Right renal cortex interstitium (tissue), 3 donors: ENCODE measurements at places on chromosomes 1 and 21. TPM values are rescaled to one million over a fixed set of nuclear protein-coding genes. Genes with fewer than 3 reads are reported as not detected.

GRCh38 chr1:209008586-209008985 is 574.9 kb upstream of the CAMK1G start:
- DNase-seq: no peak

DNA sequence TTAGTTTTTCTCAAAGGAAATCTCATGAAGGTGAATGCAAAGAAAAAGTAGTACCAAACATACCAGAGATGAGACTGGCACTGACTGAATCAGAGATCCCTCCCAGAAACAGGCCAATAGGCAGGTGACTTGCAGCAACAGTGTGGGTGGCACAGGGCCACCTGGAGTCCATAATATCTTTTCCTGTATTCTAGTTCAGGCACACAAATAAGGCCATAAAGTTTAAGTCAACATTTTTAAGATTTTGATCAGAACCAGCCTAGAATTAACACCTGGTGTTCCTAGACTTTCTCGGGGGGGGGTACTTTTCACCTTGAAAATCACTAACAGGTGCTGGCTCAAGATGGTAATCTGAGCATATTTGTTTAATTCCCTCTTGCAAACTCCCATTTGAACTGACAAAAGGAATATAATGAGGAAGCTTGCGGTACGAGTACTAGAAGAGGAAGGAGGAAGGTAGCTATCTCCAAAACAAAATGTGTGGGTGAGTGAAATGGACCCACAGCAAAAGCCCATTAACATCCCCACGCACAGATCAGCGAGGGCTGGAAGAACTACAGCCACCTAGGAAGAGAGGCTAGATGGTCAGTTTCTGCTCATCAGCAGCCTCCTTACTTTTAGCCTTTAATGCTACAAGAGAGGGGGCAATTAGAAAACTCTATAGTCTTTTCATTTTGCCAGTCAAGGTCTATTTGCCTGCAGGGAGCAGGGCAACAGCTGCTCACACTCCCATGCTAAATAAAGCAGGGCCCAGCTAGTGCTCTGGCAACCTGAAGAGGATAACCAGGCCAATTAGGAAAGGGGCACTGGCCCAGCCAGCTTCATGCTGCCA is 18.9 kb downstream of the SDE2 start:
- DNase-seq: no peak

Gene HIVEP3
- polyA plus RNA-seq: 4.9 TPM

DNA sequence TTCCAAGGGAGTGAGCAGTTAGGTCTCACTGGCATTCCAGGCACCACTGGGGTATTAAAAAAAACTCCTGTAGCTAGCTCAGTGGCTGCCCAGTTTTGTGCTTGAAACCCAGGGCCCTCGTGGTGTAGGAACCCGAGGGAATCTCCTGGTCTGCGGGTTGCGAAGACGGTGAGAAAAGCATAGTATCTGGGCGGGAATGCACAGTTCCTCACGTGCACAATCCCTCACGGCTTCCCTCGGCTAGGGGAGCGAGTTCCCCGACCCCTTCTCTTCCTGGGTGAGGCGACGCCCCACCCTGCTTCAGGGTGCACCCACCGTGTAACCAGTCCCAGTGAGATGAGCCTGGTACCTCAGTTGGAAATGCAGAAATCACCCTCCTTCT is 50.5 kb upstream of the PGBD5 start:
- DNase-seq: no peak

GRCh38 chr1:36369061-36369861 is 16.5 kb downstream of the STK40 start:
- peak; percentile 67 for DNase-seq

Gene ADAM30
- polyA plus RNA-seq: not detected

Gene FAM72D
- 3.6 TPM for polyA plus RNA-seq

Gene SMYD2
- polyA plus RNA-seq: 44.3 TPM

Gene KCND3
- polyA plus RNA-seq: 1.7 TPM

GRCh38 chr1:55216096-55216495 is 932 bp upstream of the USP24 start:
- no peak for DNase-seq

DNA sequence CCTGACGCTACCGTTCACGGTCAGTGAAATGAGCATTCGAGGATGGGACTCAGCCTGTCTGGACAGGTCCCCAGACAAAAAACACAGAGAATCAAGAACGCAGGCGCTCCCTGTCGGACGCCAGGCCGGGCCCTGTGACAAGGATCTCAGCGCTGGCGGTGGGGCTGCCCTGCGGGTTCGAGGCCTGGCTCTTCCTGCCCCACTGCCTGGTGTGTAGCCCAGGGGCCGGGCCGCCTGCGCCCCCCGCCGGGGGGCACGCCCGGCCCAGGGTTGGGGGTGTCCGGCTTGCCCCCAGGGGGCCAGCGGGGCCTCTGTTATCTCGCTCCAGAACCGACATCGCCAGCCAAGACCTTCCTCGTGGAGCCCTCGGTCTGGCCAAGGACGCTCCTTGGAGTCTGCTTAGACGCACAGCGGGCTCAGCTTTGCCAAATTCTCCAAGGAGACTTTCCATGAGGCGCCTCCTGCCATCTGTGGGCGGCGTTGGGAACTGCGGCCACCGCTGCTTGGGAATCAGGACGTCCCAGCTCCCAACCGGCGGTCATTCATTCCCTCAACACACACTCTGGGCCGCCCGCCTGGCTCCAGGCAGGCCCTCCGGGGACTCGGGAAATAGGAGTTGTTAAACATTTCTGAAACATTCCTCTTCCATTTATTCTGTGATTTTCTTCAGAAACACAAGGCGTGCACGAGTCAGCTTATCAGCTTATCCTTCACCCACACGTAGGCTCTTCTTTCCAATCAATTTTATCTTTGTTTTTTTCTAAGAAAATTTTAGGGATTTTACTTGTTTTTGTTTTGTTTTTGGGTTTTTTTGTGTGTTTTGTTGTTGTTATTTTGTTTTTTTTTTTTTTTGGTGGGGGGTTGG is 11.3 kb upstream of the RIPK4 start:
- DNase-seq: no peak

DNA sequence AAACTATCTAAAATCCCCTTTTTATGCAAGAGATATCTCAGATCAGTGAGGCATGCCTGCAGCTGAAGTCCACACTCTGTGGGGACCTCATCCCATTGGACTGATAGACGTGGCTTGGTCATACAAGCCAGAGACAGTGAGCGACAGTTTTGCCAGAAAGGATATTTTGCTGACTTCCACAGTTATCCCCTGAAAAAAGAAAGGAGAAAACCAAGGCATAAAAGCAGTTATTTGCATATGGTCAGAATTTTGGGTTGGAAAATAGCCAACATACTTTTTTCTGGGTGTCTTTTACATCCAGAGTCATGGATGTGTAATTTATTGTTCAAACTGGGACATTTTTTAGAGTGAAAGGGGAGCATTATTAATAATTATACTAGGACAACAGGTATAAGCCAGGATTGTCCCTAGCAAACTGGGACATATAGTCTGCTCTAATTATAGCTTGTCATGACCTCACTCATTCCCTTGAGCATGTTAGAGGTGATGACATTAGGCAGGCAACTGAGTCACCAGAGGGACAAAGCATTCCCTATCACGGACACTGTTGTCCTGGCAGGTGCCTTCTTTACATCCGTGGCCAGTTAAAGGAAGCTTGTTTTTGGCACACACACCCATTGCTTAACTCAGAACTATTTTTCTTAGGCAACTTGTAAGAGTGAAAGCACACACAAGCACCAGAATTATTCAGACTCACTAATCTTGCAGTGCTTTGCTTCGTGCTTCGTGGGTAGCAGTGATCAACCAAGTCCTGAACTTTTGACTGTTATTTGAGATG is 65.5 kb downstream of the PRRX1 start:
- no peak for DNase-seq

Gene OR2L5
- not detected for polyA plus RNA-seq

GRCh38 chr1:25631750-25632485 is 15.3 kb downstream of the MAN1C1 start:
- DNase-seq: no peak

Gene RGS16
- polyA plus RNA-seq: 1.2 TPM

GRCh38 chr1:7266561-7266960 is 481.3 kb downstream of the CAMTA1 start:
- no peak for DNase-seq

DNA sequence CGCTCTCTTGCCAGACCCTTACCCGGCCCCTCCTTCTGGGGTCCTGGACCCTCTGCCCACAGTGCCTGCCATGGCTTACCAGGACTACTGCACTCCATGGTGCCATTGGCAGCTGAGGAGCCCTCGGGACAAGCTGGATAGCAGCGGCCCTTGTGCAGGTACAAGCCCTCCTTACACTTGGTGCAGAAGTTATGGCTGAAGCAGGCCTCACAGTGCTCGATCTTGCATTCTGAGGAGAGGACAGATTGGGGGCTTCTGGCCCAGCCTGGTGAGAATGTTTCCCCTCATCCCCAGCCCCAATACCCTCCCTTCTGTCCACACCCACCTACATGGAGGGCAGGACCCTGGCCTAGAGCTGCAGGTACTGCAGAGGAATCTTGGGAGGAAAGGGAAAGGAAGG is 18.4 kb upstream of the GNL2 start:
- DNase-seq: no peak

Gene WDR64
- polyA plus RNA-seq: 0.51 TPM

DNA sequence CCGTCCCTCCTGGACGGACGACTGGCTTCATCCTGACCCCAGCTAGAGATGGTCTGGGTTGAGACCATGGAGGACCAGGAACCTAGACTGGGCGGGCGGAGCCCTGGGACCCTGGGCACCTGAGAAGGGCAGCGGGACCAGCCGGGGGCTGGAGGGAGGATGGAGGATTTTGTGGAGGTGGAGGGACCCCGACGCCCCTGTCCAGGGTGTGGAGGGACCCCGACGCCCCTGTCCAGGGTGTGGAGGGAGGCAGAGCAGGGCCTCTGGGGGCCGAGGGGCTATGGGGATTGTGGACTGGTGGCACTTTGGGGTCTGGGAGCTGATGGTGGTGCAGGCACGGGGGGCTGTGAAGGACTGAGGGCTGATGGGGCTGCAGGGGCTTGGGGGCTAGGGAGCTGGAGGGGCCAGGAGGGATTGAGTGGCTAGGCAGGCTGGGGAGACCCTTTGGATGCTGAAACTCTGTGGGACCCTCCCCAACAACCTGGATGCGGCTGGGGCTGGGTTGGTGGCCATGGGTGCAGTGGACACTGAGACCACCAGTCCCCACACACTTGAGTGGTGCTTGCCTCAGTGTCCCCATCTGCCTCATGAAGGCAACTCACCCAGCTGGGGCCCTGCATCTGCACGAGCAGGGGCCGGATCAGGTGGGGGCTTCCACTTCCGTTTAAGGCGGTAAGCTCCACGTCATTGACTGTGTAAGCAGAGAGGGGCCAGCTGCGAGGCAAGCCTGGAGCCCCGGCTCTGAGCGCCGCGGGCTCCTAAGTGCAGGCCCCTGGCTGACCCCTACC is 7.4 kb downstream of the GJC2 start:
- no peak for DNase-seq

DNA sequence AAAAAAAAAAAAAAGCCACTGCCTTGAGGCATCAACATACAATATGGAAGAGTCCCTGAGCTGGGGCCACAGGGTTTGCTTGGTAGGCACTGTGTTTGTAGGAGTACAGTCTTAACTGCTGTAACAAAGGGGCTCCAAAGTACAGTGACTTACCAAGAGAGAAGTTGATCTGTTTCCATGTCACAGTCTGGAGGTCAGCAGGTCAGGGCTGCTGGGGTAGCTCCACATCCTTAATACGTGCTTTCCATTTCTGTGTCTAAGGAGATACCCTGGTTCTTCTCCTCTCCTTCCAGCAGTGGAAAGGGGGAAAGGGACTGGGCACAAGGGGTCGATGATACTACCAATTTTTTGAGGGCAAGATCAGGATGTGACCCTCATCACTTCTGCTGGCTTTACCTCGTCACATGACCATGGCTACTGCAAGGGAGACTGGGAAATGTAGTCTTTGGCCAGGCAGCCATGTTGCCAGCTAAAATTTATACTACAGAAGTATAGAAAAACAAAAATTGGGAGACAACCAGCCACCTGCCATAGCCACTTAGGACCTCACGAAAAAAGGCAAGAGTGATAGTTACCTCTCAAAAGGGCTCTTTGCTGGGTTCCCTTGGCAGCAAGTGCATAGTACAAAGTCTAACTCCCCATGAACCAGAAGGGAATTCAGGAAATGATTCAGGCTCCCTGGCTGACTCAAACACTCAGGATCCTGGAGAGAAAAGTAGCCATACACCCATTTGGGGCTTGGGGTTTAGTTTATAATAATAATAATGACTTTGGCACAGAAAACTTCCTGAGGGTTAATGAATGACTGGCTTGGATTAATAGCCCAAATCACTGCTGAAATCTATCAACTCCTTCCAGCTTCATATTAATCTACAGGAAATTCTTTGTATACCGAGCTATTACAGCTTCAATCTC is 52.7 kb upstream of the ATP5PO start:
- no peak for DNase-seq

DNA sequence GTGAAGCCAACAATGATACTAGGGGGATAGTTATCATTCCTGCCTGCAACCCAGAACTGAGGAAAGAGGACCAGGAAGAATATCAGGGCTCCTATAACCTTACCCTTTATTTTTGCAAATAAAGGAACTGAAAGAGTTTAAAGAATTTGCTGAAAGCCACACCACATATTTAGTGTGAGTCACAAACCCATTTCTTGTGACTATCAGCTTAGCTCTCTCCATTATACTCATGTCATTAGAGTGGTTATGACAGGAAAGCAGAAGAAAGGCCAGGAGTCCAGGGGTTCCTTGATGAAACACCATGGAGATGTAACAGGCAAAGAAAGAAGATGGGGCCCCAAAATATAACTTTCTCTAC is 141.1 kb upstream of the SAMSN1 start:
- no peak for DNase-seq

- no peak for DNase-seq
Measured at GRCh38 chr1:10639011-10639774, 157.3 kb downstream of the CASZ1 start.

DNA sequence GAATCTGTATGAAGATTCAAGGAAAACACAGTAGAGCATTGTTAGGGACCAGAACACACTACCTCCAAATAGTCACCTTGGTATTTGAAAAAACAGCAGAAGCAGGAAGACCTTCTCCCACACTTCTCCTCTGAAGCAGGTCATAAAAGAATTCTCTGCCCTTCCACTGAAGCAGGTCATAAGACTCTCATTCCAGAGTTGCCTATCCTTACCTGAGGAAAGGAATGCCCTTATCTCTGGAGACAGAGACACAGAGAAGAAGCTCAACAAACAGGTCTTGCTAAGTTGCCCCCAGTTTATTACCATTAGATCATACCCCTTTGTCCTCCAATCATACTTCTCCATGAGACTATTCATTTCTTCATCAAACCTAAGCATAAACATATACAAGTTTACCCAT is 225.8 kb upstream of the TNR start:
- no peak for DNase-seq

DNA sequence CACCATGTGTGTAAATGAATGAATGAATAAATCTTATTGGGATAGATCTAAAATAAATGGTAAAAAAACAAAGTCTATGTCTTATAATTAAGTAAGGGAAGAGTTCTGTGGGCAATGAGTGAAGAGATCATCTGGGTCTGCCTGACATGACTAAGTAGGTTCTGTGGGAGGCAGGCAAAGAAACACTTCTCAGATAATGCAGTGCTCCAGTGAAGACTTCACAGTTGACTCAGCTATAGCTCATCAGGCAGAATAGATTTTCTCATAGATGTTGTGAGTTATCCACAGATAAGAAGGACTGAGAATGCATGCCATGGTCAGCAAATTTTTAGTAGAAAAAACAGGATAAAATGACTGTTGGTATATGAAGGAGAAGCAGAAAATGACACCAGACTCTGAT is 12.4 kb downstream of the KRTAP22-2 start:
- no peak for DNase-seq

GRCh38 chr1:113947388-113948107 is 18.4 kb downstream of the HIPK1 start:
- no peak for DNase-seq

GRCh38 chr1:210301615-210302000 is 27.1 kb upstream of the HHAT start:
- no peak for DNase-seq

Gene LCK
- polyA plus RNA-seq: 5.2 TPM

Gene ANKRD35
- 2.1 TPM for polyA plus RNA-seq

GRCh38 chr1:68358439-68358838 is 91.3 kb downstream of the RPE65 start:
- no peak for DNase-seq
